Fibroblast of lung (primary cell): ENCODE measurements at places on chromosomes 13 and 19.

DNA sequence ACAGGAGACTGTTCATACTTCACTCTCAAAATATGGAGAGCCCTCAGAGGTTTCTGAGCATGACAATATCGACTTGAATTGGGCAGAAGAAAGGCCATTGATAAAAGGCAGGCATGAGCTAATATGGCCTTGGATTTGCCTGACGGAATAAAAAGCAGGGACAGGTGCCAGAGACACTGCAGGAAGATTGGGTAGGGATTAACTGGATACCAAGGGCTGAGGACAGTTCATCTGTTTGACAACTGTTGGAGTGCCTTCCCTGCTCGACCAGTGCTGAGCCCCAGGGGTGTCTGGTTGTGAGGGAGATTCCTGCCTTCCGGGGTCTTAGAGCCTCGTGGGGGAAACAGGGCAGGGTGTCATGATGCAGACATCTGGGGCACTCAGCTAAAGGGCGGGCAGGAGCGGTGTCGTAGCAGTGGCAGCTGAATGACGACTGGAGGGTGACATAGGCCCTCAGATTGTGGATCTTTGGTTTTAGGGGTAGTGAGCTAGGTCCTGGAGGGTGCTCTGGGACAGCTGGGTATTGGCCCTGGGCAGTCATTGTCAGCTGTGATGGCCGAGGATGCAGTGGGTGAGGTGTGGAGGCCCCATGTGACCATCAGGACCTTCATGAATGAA, 12.3 kb downstream of the GATAD2A start:
- DNase-seq: no peak

DNA sequence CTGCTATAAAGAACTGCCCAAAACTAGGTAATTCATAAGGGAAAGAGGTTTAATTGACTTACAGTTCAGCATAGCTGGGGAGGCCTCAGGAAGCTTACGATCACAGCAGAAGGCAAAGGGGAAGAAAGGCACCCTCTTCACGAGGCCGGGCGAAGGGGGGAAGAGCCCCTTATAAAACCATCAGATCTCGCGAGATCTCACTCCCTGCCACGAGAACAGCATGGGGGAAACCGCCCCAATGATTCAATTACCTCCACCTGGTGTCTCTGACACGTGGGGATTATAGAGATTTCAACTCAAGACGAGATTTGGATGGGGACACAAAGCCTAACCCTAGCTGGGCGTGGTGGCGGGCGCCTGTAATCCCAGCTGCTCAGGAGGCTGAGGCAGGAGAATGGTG, 42.8 kb downstream of the SLC6A16 start:
- DNase-seq: no peak

DNA sequence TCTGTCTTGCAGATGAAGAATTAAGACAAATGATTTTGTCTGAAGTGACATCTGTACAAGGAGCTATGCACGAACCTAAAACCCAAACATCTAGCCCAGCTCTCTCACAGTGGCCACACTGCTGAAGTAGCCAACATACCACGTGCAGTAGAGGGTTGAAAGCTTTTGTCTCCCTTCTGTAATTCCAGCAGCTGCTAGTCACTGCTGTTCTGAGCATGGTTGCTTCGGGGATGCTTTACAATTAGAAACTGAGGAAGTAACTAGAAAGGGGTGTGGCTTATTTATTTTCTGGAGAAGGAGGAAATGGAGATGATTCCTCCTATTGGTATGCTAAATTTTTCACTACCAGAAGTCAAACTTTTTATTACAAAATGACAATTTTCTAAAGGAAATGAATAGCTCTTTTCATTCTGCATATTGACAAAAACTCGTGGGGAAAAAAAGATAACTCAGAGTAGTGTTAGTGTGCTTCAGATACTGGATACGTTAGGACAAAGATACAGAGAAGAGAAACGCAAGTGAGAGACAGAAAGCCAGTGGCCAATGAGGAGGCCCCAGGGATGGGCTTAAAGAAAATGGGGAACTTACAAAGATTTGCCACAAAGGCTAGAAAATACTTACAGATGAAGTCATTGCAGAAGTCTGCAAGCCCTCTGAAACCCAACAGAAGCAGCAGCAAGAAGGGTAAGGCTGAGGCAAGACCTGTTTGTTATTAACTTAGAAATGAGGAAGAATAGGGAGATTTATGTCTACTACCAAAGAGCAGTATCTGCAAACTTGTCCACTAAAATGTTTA, 192.7 kb upstream of the MIR17HG start:
- DNase-seq: peak; percentile 66

DNA sequence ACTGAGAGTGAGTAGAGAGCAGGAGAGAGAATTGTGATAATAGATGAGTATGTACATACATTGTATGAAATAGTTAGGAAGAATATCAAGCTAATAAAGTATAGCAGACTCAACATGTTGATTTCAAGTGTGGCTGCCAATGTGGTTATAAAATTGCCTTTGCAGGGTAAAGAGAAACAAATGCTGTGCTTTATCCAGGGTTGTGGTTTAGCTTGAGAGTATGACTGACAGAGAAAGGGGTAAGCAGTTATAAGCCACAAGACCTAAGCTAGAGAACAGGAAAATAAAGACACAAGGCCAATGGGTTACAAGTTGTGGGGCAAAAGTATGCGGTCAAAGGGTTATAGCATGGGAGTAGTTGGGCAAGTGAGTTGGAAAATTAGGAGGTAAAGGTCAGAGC, 1217.5 kb downstream of the DIAPH3 start:
- peak; percentile 43 for DNase-seq
